ENCODE measurements at places on chromosomes 7 and 10.

DNA sequence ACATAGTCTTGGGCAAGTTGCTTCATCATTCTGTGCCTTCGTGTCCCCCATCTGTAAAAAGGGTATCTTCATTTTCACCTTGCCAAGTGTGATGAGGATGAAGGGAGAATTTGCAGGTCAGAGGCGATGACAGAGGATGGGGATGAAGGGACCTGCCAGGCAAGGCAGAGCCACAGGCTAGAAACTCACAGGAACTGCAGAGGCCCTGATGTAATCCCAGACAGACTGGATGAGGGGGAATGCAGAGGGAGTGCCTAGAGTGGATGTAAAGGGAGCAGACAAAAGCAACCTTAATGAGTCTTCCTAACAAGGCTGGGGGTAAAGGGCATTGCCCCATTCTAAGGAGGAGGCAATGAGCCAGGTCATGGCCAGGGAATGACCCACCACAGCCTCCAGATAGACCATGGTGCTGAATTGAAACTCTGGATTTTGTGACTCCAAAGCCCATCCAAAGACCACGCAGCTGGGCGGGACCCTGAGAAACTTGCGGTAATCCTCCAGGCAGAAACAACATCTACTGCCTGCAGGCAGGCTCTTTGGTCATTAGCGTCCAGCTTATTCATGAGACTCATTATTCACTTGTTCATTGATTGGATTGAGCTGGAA is 1.9 kb downstream of the ANTXRL start:
- DNase-seq = no peak

- DNase-seq = no peak
Observed at GRCh38 chr10:120279196-120279595, 177.8 kb upstream of the PLPP4 start.

- DNase-seq = no peak
Observed at GRCh38 chr7:23347033-23347681, 48.0 kb downstream of the MALSU1 start.

DNA sequence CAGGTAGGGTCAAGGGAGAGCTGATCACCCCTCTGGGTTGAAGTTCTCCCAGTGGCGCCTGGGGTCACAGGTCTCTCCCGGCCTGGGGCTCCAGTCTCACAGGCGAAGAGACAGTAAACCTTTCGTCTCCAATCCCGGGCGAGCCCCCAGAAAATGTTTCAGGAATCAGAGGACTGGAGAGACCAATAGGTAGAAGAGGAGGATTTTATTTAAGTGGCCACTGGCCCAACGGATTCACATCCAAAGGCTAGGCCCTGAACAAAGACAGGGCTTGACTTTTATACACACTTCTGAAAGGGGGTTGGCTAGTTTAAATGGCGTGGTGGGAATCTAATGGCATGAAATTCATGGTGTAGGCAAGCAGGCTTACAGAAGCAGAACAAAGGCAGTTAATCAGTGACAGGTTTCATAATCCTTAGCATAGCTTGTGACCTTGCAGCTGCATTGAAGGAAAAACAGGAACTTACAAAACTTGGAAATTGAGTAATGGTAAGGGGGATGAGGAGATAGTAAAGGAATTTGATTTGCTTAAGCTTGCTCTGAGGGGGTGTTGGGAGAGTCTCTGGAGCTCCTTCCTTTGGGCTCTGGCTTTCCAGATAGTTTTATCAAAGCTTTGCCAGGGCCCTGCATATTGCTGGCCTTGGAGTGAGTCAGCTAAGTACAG is 105.5 kb downstream of the TRIM24 start:
- no peak for DNase-seq

DNA sequence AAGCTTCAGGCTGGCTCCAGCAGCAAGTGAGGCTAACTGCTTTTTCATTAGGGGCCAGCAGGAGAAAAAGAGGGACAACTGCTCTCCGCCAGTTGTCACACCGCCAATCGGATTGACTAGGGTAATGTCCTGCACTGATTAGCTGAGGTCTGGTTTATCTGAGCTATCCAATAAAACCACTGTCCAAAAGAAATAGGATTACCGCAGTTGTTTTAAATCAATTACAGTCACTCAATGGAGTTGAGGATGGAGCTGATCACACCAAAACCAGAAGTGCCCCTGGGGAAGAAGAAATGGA is 351.4 kb upstream of the NPVF start:
- DNase-seq = no peak

DNA sequence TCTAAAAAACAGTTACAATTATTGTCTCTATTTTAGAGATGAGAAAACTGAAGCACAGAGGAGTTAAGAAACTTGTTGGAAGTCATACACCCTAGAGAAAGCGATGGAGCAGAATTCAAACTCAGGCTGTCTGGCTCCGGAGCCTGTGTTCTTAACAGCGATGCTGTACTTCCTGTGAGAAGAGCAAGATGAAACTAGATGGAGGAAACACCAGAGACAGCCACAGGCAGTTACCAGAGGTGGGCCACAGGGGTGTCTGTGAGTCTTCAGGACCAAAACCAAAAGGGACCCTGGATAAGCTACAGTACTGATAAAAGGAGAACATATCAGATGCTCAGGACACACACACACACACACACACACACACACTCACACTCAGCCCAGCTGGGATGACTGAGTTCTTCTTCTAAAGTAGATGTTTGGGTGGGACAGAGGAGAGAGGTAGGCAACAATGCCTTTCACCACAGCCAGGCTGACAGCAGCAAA is 289.2 kb downstream of the FZD1 start:
- DNase-seq = no peak

- no peak for DNase-seq
Observed at GRCh38 chr10:87550741-87551140, 46.0 kb downstream of the MINPP1 start.

DNA sequence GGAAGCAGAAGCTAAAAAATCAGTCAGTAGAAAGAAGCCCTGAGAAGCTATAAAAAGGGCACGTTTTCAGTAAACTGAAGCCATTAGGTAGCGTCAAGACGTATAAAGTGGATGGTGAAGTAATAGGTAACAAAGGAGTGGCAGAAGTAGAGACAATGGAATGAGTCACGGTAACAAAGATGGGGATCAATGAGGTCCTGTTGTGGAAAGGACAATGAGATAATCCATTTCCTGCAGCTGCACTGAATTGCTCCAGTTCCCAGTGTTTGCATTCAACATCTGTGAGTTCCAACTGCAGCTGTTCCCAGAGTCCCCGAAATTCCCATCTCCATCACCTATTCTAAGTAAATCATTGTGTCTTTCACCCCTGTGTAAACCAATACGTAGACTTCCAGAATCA is 4.8 kb upstream of the HYCC1 start:
- no peak for DNase-seq

- no peak for DNase-seq
Observed at GRCh38 chr7:47505312-47506007, 76.5 kb downstream of the TNS3 start.

- no peak for DNase-seq
Observed at GRCh38 chr7:30923774-30924413, 12.2 kb downstream of the AQP1 start.

DNA sequence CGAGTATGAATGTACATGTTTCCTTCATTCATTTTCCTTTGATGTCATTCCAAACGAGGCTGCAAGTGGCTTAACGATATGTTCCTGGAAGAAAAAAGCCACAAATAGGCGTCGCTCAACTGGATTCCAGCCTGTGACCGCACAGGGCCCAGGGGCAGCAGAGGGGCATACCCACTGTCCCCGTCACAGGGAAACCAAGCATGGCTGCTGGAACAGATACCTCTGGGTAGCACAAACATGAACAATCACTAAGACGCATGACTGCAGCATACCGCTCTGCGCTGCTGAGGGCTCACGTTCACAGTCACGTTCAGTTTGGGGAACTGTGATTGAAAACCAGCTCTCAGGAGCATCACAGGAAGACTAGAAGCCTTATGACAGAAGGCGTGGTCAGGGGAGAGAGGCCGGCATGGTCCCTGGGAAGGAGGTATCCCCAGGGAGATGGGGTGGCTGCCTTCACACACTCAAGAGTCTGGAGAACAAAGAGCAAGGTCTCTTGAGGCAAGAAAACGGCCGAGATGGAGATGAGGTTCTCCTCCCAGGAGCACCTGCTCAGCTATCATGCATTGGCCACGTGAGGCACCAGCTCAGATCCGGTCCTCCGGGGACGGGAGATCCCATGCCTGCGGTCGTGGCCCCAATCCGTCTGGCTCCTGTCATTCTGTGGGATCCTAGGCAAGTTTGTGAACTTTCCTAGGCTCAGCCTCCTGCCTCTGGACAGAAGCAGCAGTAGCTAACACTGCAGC is 213.6 kb downstream of the DIP2C start:
- no peak for DNase-seq

DNA sequence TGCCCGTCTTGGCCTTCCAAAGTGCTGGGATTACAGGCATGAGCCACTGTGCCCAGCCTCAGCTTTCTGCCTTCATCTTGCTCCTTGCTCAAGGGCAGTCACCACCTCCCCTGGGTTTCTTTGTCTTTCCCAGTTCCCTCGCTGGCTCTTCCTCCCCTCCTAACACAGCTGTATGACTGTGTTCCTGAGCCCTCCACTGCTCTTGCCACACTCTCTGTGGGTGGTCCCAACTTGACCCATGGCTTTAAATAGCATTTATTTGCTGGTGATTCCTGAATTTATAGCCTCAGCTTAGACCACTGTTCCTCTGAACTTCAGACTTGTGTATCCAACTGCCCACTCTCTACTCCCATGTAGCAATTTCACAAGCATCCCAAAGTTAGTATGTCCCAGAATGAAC is 181.3 kb downstream of the BAMBI start:
- no peak for DNase-seq

DNA sequence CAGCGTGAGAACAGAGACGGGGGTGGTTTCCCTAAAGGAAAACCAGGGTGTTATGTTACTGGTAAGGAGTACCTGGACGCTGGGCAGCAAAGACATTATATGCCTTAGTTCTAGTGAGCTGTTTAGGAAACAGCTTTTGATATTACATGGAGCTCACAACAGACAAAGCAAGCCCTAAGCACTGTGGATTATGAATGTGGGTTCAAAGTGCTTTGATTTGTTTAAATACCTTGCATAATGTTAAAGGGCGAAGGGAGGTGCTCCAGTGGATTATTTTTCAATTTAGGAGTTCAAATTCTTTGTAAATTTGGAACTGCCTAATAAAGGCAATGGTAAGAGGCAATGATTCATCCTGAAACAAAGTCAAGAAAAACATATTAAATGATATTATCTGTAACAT is 13.8 kb downstream of the WNT16 start:
- no peak for DNase-seq

GRCh38 chr10:114685456-114685855 is 27.4 kb upstream of the ABLIM1 start:
- DNase-seq = no peak

- DNase-seq = no peak
Observed at GRCh38 chr10:4488904-4489303, 337.1 kb upstream of the AKR1E2 start.

GRCh38 chr10:1378473-1378872 is 322.3 kb downstream of the WDR37 start:
- no peak for DNase-seq

DNA sequence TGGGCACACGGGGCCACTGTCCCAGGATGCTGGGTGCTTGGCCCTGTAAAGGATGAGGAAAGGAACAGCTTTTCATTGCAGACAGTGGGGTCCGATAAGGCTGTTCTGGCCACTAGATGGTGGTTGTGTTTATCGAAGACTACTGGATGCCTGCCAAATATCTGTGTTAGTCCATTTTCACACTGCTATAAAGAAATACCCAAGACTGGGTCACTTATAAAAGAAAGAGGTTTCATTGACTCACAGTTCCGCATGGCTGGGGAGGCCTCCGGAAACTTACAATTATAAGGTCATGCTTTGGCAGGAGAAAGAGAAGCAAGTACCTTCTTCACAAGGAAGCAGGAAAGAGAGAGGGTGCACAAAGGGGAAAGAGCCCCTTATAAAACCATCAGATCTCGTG is 32.2 kb upstream of the GARS1 start:
- no peak for DNase-seq

DNA sequence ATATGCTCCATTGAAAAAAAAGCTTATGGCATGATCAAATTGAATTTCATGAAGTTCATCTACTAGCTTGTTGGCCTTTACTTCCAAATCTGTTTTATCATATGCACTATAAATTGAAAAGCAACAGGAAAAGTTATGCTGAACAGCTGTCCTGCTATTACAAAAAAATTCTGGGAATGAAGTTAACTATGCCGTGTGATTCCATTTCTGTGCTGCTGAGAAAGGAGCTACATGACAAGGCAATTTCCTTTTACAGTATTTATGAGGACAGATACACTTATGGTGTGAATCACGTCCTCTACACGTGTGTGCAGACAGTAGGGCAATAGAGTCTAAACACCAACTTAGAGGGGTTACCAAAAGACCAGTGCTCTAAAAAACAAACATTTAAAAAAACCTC is 426.5 kb upstream of the AKR1E2 start:
- no peak for DNase-seq

- DNase-seq = no peak
Observed at GRCh38 chr10:130137090-130137448, 878 bp downstream of the GLRX3 start.

Measured in HTR-8/SVneo (cell line).